Dermis blood vessel endothelial cell (primary cell): ENCODE measurements at places on chromosomes 12 and 14.

DNA sequence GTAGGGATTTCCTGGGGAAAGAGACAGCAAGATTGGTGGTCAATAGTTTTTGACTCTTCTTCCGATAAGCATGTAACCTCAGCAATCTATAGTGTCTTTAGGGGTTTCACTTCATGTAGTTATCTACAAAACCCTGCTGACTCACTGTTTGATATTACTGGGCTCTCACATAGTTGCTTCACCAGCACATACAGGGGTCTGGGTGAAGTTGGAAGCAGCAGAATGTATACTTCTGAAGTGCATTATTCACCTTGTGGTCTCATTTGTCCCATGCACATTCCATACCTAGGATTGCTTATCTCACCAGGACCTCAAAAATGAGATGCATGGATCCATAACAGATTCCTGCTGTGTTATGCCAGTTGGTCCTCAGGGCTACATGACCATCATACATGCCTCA, 280.0 kb downstream of the LRIG3 start:
- no peak for DNase-seq

- DNase-seq = no peak
These were observed 163.0 kb downstream of the OTOGL start for GRCh38 chr12:80262346-80262745.

GRCh38 chr12:115260762-115261675, 577.0 kb upstream of the TBX3 start:
- DNase-seq = no peak

- DNase-seq = no peak
These were observed 1568.2 kb upstream of the SEL1L start for GRCh38 chr14:83101846-83102245.

- peak; percentile 63 for DNase-seq
These were observed 33.2 kb downstream of the CPNE8 start for GRCh38 chr12:38872156-38872555.

DNA sequence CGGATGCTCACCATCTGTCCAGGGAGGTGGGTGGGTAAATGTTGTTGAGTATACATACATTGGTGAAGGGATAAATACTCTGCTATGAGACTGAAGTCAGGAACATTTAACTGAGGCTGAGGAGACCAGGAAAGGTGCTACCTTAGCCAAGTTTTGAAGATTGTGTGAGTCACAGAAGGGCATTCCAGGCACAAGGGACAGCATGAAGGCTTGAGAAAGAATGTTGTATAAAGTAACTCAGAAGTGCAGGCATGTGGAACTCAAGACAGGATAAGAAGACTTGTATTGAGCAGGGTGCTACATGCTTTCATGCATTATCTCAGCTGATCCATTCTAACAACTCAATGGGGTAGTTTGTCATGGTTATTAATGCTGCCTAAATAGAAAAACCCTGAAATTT, 112.7 kb downstream of the IPO8 start:
- no peak for DNase-seq

DNA sequence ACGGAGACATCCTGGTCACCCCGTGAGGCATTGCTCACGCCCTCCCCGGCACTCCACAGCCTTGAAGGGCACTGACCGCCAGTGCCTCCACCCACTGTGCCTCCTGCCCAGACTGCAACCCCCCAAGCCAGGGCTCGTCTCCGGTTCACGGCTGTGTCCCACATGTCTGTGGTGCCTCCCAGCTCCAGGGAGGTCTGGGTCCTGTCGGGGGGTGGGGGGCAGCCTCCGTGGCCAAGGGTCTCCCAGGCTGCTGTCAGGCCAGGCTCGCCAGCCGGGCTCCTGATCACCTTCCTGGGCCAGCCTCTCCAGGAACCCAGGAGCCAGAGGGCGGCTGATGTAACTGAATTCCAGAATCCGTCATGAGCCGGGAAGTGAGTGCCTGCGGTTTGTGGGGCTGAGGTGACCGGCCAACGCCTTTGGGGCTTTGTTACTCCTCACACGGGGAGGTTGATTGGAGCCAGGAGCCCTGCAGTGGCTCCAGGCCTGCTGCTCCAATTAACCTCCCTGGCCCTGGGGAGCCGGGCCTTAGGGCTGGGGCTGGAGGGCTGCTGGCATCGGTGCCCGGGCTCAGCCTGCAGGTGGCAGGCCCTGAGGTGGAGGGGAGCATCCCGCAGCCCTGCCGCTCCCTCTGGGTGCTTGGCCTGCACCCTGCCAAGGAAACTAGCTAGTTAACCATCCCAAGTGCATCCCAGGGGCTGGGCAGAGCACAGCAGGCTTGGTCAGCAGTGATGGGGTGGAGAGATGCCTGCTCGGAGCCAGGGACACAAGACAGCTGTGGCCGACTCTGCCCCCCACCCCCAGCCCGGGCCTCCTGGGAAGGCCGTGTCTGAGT, 36.4 kb upstream of the FBRSL1 start:
- no peak for DNase-seq

DNA sequence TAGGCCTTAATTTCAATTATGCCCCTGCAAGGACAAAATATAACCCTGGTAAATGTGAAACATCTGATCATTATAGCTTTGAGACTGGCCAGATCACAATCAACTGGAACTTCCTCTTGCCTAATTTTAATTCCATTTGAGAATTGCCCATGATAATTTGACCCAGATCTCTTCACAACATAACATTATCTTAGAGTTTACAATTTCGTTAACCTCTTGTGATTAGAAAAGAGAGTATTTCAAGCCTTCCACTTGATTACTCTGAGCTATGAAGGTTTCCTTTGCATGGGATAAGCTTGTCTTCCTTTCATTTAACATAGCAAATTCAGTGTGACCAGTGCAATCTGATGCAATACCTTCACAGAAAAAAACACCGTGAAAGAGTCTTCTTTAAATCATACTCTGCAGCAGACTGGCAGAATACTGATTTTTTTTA, 143.6 kb downstream of the DUSP6 start:
- DNase-seq = no peak

- no peak for DNase-seq
These were observed 19.8 kb downstream of the MMAB start for GRCh38 chr12:109553483-109553882.

DNA sequence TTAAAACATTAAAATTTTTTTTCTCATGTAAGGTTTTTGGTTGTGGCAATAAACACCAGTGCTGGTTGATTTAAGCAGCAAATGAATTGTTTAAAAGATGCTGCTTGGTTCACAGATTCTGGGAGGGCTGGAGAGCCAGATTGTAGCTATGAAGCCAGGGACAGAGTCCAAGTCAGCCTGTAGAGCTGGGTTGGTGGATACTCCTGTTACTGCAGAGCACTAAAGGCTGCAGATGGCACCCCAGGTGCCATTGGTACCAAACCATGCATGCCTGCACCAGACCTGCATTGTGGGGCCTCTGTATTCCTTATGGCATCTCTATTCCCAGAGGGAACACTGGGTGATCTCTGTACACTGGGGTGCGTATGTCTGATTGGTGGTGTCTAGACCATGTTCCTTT, 113.3 kb downstream of the SNAPC1 start:
- DNase-seq = no peak

GRCh38 chr12:40208707-40209446, 15.9 kb upstream of the LRRK2 start:
- no peak for DNase-seq

GRCh38 chr12:132622437-132623071, 4.0 kb downstream of the P2RX2 start:
- DNase-seq = peak; percentile 23

DNA sequence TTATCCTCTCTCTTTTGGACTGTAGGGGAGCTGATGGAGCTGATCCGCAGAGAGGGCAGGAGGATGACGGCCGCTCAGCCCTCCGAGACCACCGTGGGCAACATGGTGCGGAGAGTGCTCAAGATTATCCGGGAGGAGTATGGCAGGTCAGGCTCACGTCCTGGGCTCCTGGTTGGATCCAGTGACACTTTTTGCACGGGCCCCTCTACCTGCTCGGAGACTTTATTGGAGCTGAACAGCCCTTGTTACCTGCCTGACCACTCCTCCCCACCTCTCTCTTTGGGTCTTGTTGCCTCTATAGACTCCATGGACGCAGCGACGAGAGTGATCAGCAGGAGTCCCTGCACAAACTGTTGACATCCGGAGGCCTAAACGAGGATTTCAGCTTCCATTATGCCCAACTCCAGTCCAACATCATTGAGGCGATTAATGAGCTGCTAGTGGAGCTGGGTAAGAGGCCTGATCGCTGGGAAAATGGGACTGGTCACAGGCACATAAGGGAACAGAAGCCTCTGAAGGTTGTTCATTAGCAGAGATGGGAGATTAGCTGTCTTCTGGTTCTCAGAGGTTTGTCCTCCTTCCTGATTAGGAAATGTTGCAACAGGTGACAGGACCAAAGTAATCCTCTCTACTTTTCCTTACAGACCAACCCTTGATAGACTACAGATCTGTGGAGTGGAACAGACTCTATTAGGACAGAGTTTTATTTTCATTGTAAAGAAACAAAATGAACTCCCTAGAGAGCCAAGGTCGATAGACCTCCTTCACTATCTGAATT, 718 bp downstream of the EIF2B2 start:
- peak; percentile 46 for DNase-seq

GRCh38 chr12:131082290-131083194, 128.8 kb downstream of the ADGRD1 start:
- no peak for DNase-seq

- peak; percentile 83 for DNase-seq
These were observed 33.9 kb downstream of the NUMB start for GRCh38 chr14:73424453-73424852.

GRCh38 chr14:104393898-104394381, 185.6 kb upstream of the C14orf180 start:
- DNase-seq = peak; percentile 86

DNA sequence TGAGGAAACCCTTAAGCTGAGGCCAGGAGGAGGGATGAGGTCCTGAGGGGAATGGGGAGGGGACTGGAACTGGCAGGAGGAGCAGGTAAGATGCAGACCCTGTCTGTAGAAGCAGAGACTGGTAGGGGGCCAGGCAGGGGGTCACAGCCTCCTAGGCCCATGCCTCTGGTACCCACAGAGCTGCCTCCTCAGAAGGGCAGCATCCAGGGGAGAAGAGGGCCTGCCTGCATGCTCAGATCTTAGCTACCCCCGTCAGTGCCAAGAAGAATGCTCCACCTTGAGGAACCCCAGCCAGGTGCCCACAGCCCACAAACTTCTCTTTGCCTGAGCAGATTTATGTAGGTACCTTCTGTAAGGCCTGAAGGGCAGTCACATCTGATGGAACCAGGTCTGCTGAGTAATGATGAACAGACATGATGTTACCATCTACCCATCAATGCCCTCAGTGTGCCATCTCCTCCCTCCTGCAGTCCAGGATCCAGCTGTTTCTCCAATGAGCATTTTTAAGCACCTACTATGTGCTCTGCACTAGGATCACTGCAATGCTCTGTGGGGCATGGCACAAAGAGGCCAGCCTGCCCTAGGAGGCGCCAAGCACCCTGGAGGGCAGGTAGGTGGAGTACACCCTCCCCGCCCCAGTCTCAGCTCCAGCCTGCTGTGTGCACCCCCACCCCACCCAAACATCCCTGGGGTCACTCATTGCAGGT, 24.8 kb upstream of the ZFP36L1 start:
- no peak for DNase-seq

GRCh38 chr14:36660736-36661505, 739 bp upstream of the PAX9 start:
- DNase-seq = no peak

DNA sequence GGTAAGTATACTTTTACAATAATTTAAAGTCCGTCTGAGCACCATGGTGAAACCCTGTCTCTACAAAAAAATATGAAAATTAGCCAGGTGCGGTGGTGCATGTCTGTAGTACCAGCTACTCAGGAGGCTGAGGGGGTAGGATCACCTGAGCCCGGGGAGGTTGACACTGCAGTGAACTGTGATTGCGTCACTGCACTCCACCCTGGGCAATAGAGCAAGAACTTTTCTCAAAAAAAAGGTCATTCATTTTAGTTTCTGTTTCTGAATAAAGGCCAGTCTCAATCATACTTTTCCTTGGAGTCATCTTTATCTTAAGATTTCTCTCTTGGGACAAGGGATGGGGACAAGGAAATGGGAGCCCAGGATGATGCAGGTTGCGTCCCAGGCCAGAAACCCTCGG, 12.9 kb downstream of the ANKRD13A start:
- DNase-seq = no peak

DNA sequence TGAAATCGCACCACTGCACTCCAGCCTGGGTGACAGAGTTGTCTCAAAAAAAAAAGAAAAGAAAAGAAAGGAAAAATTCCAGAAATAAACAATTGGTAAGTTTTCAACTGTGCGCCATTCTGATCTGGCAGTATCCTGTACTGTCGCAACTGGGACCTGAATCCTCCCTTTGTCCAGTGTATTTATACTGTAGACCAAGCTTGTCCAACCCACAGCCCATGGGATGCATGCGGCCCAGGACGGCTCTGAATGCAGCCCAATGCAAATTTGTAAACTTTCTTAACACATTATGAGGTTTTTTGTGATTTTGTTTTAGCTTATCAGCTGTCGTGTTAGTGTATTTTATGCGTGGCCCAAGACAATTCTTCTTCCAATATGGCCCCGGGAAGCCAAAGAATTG, 84.7 kb downstream of the TMCC3 start:
- no peak for DNase-seq

DNA sequence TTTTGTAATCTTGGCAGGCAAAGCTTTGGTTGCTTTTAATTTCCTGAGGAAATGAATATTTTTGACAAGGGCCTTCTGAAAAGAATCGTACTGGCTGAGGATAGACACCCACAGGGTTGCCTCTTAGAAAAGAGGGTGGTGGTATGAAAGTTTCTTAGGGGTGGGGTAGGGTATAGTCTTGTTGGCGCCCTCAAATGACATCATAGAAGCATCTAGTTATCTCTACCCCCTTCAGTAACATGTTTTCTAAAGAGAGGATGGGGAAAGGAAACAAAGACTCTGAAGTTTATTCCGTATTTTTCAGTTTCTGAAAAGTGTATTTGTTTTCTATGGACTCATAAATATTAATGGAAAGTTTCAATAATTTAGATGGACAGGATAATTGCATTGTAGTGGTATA, 13.7 kb downstream of the PRKCH start:
- DNase-seq = no peak

GRCh38 chr14:90508536-90509254, 111.9 kb downstream of the CALM1 start:
- peak; percentile 36 for DNase-seq

GRCh38 chr14:73260574-73260973, 23.3 kb downstream of the PAPLN start:
- DNase-seq = no peak
